ENCODE measurements at places on chromosomes 3 and 15.

DNA sequence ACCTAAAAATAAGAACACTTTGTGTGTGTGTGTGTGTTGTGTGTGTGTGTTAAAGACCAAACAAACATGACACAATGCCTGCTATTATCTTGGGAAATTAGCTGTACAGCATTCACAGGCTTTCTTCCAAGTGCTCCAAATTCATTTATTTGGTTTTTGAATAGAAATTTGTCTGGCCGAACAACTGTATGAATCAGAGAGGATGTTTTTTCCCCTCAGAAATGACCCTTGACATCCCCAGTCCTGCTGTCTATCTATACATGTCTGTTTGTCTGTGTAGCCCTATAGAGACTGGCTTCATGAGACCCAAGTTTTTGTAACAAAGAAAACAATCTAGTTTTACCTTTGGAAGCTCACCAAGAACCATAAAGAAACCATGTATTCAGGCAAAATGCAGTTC, 549.8 kb downstream of the NSUN3 start:
- DNase-seq: no peak

DNA sequence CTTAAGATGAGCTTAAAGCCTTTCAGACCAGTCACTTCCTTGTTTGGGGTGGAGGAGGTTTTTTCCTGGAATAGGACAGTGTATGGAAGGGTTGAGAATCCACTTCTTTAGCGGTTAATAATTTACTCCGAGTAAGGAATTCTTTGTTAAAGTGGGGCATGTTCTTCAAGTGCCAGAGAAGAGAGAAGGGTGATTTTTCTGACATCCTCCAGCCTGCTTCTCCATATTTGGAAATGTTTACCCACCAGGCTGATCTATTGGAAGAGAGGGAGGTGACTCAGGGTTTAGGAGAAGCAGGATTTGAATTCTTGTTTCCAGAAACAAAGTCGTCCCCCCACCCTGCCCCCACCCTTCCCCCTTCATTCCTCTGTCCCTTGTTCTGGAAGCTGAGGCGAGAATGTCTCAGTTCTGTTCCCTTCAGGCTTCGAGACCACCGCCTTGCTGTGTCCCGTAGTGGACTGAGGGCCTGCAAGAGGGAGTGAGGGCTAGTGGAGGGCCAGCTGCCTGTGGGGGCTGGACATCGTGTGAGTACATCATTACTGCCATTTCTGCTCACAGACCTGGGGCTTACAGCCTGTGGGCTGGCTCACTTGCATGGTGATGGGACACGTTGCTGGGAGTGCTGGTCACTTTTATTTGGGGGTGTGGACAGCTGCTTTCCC, 58.5 kb downstream of the LPP start:
- DNase-seq: no peak

- DNase-seq: no peak
Measured at GRCh38 chr3:184262764-184263179, 1.4 kb upstream of the CAMK2N2 start.

DNA sequence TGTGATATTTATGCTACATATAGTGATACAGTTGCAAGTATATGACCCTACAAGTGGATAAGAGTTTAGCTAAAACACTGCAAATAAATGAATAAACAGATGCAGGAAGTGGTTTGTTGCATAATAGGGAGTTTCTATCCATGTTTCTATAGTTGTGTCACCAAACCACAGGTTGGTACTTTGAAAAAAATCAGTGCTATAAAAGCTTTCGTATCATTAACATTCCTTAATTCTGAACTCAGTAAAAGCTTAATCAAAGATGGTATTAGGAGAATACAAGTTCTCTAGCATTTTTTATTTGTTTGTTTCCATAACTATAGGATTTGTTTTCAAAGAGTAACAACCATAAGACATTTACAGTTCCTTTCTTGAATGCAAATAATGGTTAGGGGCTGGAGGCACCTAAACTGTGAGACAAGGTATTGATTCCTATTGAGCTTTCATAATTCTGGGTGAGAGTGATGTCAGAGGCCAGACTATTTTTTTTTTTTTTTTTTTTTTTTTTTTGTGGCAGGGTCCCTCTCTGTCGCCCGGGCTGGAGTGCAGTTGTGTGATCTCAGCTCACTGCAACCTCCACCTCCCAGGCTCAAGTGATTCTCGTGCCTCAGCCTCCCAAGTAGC, 29.6 kb downstream of the CPOX start:
- peak; percentile 86 for DNase-seq

- DNase-seq: peak; percentile 78
Measured at GRCh38 chr3:13884851-13885703, 5.2 kb upstream of the WNT7A start.

DNA sequence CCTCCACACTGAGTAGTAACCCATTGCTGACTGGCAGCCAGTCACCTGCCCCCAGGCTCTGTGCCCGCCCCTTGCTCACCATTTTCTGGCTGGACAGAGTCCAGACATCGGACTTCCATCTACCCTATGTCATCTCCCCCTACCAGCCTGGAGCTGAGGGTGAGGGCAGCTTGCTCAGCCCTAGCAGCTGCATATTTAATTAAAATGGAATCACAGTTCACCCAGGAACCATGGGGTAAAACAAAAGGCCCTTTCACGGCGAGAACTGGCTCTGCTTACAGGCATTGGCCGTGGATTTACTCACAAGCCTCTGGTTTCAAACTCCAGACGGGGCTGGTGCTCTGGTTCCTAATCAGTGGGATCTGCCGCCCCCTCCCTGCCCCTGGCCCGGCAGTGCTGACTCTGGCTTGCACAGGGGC, 94.9 kb upstream of the ATP2B2 start:
- no peak for DNase-seq

- DNase-seq: no peak
Measured at GRCh38 chr3:34292605-34293300, 494.3 kb downstream of the PDCD6IP start.

- DNase-seq: no peak
Measured at GRCh38 chr3:27596921-27597320, 112.7 kb upstream of the SLC4A7 start.

DNA sequence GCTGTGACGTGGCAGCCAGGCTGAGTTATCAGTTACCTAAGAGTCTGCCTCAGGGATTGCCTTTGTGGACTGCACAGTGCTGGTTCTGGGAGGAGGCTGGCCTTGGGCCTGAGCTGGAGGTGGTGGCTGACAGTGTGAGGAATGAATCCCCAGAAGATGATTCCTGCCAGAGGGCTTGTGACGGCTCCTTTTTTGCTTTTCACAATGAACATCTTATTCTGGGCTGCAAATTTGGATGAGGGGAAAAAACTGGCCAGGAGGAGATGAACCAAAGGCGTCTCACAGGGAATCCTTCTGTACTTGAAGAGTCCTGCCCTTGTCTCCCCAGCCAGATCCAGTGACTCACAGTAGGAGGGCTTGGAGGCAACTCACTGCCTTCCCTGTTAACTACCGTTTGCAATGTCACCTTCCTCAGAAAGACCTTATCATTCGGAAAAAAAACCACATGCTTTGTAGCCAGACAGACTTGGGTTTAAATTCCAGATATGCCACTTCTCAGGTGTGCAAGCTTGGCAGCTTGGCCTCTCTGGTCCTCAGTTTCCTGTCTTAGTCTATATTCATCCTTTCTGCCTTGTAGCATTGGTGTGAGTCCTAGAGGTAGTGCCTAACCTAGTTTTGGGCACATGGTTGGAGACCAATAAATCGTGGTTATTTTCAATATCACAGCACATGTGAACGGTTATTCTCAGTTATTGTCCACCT, 19.1 kb downstream of the ST6GAL1 start:
- no peak for DNase-seq

DNA sequence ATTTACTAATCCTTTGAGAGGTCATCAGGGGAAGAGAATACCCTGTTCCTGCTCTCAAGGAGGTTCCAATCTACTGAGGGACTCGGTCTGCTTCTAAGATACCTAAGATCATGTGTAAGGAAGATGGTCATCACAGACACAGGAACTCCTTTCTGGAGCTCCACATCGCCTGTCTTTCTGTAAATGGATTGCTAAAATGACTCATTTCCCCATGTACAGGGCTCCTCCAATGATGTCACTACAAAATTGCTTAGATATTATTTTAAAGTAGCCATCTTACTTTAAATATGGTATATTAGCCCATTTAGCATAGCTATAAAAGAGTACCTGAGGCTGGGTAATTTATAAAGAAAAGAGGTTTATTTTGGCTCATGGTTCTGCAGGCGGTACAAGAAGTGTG, 206.1 kb upstream of the PROK2 start:
- no peak for DNase-seq

DNA sequence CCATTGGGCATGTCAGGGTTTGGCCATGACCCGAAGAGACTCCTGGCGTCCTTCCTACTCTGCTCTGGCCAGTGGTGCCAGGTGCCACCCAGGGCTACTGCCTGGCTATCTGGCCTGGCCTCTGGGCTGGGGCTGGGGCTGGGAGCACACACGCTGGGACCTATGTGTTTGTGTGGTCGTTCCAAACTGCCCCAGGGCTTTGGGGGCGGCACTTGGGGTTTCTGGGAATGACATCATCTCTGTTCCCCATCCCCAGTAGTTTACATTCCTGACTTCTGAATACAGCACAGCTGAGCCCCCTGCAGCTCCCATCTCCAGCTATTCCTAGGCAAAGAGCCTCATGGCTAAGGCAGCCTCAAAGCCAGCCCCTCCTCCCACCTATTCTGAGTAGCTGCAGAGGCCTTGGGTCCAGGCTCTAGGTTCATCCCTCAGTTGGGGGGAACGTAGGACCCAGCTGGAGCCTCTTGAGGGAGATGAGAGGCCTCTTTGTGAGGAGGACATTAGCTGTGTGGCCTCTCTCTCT, 24.3 kb downstream of the PLEKHO2 start:
- DNase-seq: no peak

GRCh38 chr3:99425930-99426329, 212.5 kb upstream of the COL8A1 start:
- DNase-seq: no peak

DNA sequence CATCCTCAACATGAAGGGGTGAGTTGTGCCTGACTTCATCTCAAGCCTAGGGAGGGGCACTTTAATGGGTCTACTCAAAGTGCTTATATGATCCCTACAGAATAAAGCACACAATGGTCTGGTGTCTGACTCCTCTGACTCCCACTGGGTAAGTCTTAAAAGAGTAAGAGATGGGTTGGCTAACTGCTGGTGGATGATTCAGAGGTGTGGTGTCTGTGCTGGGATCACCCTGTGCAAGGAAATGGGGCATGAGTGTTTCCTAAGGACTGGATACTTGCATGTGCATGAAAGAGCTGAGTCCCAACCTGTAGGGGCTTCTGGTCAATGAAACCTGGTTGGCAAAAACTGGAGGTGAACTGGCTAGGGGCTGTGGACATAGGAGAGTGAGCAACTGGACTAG, 158.8 kb downstream of the IL20RB start:
- no peak for DNase-seq

DNA sequence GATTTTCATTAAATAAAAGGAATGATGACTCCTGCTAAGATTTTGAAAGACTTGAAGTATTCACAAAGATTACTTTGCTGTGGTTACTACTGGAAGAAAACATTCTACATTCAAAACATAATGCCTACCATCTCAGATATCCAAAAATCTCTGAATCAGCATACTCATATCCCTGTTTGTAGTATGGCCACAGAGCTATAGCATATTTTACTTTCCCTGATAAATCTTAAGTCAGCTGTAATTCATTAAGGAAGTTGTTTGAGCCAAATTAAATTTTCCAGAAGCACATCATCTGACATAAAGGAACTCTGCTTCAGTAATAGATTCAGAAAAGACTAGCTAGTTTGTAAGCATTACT, 942.0 kb downstream of the ROBO1 start:
- DNase-seq: no peak

DNA sequence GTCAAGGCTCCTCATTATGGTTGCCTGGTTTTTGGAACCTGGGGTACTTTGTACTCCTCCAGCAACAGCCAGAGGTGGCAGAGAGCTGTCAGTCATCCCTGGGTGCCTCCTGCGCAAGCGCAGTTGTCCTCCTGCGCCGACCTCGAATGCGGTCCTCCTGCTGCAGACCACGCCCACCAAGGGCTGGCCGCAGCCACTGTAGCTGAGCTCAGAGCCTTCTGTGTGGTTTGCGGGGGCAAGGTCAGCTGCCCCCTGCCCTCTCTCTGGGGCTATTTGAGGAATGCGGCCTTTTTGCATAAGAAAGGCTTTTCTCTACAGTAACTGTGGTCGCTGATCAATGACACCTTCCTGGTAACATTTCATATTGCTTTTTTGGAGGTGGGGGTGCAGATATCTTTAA, 131.3 kb upstream of the SNRPN start:
- DNase-seq: no peak

DNA sequence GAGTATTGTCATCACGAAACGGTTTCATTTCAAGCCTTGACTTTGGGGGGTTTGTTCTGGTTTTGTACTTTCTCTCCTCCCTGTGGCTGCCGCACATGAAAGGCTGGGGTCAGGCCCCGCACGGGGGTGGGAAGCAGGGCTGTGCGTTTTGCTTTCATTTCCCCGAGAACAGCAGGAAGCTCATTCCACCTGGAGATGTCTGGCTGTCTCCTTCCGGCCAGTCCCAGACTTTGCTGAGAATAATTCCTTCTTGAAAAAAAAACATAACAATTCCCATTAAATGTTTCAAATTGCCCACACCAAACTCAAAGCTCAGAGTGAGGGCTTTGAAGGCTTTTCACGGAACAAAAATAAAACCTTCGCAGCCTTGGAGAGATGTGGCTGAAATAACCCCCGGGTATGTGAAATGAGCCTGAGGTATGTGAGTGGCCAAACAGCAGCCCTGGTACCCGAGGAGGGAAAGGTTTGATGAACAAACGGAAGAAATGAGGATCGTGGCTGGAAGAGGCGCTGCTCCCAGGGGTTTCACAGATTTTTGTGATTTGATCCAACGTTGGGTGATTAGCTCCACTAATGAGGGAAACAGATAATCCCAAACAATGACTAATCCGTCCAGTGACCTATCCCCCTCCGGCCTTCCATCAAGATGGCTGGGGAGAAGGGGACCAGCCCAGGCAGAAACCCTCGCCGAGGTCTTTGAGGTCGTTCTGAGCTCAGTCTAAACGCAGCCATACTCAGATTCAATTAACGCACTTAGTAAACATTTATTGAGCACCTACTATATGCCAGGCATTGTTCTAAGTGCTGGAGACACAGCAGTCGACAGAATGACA, 126.9 kb upstream of the MEF2A start:
- no peak for DNase-seq

DNA sequence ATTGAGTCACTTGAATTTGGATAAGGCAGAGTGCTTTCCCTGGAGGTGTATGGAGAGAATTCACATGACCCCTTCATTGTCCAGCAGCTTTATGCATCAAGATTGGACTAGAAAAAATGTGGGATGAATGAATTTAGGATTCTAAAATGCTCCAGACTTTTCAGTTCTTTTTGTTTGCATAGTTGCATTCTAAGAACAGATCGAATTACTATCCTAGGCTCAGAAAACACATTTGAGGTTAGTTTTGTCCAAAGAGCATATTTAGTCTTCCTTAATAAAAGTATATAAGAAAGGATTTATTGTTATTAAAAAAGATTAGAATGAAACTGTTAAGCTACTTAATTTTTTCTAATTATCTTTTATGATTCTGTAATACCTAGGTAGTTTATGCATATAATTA, 127.4 kb downstream of the UBE2E2 start:
- no peak for DNase-seq

Data from CD4-positive, alpha-beta memory T cell (primary cell).